ENCODE measurements at places on chromosomes 7 and 10.

DNA sequence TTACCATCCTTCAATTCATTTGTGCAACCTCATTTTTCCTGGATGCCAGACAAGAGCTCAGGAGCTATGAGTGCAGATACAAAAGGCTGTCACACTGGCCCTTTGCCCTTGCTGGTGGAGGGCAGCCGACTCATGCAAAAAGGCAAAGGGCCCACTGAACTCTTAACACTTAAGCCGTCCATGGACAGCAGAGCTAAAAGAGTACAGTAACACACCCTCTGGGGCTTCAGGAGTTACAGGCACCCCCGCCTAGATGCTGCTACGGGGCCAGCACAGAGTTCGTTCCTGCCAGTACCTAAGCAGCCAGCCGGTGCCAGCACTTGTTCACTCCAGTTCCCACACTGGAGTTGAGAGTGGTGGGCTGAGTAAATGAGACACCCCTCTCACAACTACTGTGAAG lies 69.9 kb upstream of the MRLN start:
- no peak for DNase-seq

GRCh38 chr10:59181668-59182067 lies 5.2 kb downstream of the PHYHIPL start:
- DNase-seq = peak; percentile 58

GRCh38 chr7:76261329-76261728 lies 41.1 kb upstream of the HSPB1 start:
- no peak for DNase-seq

DNA sequence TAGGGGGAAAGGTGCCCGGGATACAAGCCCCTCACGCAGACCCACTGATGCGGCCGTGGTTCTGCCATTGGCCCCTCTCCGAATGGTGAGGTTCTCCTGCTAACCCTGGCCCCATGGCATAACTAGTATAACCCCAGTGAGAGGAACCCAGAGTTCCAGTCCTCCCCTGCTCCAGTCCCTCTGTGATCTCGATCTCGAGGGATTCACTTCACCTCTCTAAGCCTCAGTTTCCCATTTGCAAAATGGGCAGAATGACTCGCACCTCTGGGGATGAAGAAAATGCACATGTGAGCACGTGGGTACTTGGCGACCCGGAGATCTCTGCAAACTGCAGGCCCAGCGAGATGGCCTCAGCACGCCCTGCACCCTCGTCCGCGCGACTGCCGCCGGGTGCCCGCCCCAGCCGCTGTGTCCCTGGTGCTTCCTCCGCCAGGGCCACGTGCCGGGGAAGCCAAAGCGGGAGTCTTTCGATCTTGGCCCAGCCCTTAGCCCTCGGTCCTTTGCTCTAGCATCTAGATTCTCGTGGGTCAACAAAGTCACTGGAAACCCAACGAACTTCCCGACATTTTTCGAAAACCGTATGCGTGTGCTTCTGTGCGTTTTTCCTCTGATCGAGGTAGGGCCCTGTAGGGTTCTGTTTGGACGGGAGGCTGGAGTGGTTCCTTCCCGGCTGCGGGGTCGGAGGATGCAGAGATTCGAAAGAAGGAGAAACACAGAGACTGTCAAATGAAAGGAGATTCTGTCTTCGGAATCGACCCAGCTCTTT lies 169.8 kb downstream of the UBE2H start:
- DNase-seq = peak; percentile 26

GRCh38 chr7:47227762-47228177 lies 354.1 kb downstream of the TNS3 start:
- DNase-seq = peak; percentile 73

DNA sequence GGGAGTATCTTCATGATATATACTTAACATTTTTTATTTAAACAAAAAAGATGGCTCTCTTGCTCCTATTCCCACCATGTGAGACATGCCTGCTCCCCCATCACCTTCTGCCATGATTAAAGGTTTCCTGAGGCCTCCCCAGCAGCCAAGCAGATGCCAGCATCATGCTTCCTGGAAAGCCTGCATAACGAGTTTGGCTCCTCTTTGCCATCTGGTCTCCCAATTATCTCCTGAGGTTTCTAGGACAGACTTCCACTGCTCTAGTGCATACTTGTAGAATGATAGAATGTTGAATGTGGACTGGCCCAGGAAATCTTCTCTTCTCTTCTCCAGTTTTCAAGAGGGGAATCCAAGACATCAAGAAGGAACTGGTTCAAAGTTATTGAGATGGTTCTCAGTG lies 45.9 kb upstream of the ELAPOR2 start:
- DNase-seq = no peak

GRCh38 chr10:132413226-132414205 lies 16.5 kb downstream of the PWWP2B start:
- DNase-seq = no peak

GRCh38 chr10:72490951-72491350 lies 134.9 kb downstream of the MICU1 start:
- DNase-seq = no peak

DNA sequence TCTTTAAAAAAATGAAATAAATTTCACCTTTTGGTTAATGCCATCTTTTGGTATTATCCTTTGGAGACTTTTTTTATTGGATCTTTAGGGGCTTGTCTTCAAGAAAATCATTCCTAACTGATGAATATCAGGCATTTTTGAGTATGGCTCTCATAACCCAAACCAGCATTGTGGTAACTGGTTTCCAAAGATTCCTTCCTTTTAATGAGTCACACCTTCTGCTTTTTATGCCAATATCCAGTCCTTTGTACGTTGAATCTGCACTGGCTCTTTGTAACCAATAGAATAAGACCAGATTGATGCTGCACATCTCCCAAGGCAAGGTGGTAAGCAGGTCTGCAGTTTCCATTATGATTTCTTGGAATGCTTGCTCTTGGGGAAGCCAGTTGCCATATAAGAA lies 89.1 kb downstream of the GPR158 start:
- DNase-seq = no peak

DNA sequence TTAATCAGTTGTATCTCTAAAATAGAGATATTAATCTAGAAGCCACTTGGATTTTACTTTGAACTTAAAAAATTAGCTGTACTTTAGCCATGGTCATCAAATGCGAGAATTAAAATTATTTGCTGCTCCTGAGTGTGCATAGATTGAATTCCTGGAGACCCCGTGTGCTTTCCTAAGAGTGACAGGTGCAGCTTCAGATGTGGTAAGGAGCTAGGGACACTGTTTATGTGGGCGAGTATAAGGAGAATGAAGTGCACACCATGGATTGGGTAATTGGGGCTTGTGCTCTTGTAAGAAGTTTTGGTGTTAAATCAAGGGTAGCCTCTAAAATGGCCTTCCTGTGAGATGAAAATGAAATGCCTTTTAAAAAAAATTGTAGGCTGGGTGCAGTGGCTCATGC lies 9.8 kb downstream of the PLCE1 start:
- DNase-seq = no peak

DNA sequence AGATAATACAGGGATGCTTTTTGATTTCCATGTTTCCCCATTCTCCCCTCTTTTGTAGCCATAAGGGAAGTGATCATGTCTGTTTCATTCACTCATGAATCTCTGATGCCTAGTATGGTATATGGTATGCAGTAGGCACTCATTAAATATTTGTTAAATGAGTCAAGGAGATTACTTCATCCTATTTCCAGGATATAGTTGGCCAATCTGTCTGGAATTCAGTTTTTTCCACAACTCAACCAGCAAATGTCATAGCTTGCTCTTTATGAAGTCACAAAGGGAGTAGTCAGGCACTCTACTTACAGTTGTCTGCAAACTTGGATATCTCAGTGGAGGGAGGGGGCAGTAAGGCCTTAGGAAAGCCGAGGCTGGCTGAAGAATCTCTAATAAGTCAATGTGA lies 853.6 kb downstream of the LRMDA start:
- DNase-seq = no peak

DNA sequence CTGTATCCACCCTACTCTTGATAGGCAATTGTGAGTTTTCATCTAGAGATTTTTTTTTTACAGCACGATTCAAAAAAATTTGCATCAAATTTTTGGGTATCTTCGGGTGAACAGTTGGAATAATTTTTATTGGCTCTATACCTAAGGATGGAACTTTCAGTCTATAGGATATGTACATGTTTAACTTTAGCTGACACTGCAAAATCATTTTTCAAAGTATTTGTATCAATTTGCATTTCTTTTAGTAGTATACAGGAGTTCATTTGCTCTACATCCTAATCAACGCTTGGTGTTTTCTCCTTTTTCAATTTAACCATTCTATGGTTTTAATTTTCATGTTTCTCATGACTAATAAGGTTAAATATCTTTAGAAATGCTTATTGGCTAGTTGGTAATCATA lies 11.7 kb downstream of the MGAM2 start:
- DNase-seq = no peak

GRCh38 chr10:126169899-126170298 lies 218.4 kb downstream of the ADAM12 start:
- DNase-seq = no peak

- DNase-seq = no peak
Observed at GRCh38 chr10:70504521-70505358, 26.2 kb downstream of the PALD1 start.

DNA sequence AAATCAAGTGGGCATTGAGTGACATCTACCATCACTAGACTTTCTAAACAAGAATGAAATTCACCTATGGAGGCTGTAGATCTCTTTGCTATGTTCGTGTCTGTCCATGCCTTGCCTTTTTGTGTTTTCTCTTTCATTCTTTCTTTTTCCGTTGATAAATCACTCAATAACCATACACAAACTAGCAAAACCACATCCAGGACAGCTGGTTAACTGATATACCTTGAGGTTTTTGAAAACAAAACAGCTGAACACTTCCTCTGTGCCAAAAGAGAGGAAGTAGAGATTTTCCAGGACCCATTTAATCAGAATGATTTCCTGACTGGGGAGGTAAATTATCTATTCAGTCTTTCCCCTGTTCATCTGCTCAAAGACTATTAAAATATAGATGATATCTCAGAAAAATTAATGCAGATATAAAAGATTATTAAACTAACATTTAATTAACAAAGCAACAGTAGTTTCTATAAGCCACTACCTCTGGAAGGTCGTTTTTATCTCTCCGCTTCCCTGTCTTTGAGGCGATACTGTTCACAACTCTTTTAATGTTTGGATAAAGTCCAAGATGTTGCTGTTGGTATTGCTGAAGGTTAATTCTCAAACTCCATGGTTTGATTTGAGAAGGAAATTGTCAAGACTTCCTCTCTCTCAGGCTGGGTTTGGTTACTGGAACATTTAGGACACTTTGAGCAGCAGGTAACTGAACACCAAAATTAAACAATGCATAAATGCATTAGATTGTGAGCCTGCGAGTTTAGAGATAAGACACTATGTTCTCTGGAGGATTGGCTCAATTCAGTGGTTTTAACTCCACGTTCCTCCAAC lies 24.4 kb upstream of the C10orf67 start:
- peak; percentile 10 for DNase-seq

DNA sequence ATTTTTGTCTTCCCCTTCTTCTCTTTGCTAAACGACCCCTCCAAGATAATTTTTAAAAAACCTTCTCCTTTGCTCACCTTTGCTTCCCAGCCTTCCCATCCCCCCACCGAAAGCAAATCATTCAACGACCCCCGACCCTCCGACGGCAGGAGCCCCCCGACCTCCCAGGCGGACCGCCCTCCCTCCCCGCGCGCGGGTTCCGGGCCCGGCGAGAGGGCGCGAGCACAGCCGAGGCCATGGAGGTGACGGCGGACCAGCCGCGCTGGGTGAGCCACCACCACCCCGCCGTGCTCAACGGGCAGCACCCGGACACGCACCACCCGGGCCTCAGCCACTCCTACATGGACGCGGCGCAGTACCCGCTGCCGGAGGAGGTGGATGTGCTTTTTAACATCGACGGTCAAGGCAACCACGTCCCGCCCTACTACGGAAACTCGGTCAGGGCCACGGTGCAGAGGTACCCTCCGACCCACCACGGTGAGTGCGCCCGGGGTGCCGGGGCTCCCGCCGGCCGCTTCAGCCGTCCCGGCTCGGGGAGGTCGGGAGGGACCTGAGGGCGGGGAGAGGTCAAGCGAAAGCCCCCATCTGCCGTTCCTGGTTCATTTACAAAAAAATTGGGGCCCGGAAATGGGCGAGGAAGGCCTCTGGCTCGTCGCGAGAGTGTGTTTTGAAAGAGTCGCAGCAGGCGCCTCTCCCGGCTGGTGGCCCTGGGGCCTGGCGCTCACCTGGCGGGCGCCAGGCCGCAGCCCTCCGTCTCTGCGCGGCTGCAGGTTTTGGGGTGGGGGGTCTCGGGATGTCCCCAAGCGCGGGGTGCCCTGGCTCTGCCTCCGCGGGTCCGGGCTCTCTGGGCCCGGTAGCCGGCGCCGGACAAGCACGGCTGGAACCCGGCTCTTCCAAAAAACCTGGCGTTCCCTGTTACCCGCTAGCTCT lies 1.2 kb downstream of the GATA3 start:
- DNase-seq = no peak

DNA sequence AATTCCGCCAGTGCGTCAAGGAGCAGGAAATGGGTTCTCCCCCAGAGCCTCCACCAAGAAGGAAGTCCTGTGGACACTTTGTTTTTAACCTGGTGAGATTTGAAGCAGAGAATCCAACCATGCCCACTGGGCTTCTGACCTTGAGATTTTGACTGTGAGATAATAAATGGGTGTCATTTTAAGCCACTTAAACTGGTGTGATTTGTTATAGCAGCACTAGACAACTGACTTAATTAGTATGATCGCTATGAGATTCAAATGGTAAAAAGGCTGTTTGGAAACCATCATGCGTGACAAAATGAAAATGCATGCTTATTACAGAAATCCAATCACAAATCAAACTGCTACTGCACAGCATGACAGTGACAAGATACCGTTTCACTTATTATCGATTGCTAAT lies 98.0 kb downstream of the ADAM12 start:
- DNase-seq = no peak

DNA sequence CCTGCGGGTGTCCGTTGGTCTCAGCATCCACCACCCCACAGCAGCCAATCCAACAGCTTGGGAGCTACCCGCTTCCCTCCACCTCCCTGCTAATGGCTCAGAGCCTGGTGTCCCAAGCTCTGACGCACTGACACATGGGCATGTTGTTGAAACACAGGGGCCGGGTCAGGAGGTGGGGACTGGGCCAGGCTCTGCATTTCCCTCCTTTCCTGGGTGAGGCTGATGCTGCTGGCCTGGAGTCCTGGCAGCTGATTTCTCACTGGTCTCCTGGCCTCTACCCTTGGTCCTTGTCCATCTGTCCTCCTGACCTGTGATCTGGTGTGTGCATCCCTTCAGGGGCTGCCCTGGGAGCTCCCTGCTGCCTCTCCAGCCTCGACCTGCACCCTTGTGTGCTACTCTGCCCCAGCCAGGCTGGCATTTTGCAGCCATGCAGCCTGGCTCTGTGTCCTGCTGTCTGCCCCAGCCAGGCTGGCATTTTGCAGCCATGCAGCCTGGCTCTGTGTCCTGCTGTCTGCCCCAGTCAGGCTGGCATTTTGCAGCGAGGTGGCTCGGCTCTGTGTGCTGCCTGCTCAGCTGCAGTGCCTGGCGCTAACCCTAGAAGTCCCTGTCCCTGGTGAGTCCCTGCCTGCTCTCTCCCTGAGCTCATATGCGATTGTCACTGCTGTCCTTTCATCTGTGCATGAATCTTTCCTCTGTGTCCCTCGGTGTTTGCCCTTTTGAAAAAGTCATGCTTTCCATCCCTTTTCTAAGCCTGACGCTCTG lies 14.0 kb downstream of the AMZ1 start:
- DNase-seq = no peak

- peak; percentile 54 for DNase-seq
Observed at GRCh38 chr10:96470116-96470743, 43.5 kb downstream of the TLL2 start.

Data from common myeloid progenitor, CD34-positive (primary cell).